ENCODE measurements at places on chromosomes 12 and 14.

- no peak for DNase-seq
Observed at GRCh38 chr14:56862836-56863235, 52.6 kb upstream of the OTX2 start.

GRCh38 chr14:35807131-35807961 lies 1.7 kb downstream of the RALGAPA1 start:
- no peak for DNase-seq

- DNase-seq: no peak
Observed at GRCh38 chr12:104142543-104142942, 4.5 kb upstream of the NFYB start.

GRCh38 chr12:67986632-67987031 lies 2.6 kb upstream of the IFNG-AS1 start:
- no peak for DNase-seq

- no peak for DNase-seq
Observed at GRCh38 chr12:124049451-124050094, 76.6 kb downstream of the ZNF664 start.

DNA sequence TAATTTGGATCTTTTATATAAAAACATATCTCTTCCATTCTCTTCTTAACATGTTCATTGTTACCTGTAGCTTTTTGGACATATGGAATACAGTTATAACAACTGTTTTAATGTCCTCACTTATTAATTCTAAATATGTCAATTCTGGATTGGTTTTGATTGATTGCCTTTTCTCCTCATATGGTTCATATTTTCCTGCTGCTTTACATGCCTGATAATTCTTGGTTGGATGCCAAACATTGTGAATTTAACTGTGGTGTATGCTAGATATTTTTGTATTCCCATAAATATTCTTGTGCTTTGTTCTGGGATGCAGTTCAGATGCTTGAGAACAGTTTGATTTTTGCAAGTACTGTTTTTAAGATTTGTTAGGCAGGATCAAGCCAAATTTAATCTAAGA lies 10.8 kb downstream of the C14orf132 start:
- DNase-seq: no peak

DNA sequence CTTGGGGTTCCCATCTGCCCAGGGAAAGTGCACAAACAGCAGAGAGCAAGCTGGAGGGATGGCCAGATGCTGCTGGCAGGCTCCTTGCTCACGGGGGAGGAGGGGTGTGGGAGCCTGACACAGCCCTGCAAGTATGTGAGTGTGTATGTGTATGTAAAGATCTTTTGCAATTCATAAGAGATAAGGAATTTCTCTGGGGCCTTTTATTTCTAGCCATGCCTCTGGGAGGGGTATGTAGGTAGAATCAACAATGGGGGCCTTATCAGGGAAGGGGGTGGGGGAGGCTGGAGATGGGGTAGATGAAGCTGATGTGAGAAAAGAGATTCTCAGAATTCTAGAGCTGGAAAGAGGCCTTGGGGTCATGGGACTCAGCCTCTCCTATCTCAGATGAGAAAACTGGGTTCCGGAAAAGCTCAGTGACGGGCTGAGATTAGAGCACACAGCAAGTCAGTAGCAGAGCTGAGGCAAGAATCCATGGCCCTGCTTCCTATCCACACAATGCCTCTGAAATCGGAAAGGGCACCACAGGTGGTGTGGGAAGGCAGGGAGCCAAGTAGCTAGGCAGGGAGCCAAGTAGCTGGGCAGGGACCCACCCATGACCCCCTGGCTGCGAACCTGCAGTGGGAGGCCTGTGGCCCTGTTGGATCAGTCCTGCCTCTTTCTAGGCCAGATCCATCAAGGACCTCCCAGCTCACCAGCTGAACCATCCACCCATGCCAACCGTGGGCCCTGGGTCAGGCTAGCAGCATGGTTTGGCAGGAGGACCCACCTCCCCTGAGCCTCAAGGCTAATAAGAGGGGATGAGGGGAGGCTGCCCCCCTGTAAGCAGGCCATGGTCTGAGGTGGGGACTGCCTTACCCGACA lies 54.7 kb downstream of the PLEKHG3 start:
- peak; percentile 88 for DNase-seq

DNA sequence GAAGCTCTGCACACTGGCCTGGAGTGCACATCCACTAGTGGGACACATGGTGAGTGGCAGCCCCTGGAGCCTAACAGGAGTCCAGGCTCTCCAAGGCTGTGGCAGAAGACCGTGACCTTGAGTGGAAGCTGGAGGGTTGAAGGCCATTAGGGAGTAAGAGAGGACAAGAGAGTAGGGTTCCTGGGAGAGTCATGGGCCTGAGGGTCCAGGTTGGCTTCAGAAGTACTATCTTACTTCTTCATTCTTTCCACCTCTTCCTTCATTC lies 406 bp downstream of the IL23A start:
- no peak for DNase-seq

DNA sequence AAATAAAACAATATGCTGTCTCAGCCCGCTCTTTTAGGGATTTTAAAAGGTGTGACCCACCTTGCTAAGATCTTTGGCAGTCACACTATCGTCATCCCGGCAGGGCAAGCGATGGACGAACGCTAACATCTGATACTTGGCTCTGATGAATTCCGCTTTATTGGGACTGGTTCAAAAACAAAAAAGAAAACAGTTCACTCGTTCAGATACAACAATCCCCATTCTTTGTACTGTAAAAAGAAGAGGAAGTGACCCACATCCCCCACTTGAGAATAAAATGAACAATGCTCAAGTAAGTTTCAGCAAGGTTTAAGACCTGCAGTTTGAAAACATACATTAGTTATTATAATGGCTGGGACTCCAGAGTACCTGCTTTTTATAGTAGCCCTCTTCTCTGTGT lies 7.3 kb downstream of the GIT2 start:
- DNase-seq: no peak

DNA sequence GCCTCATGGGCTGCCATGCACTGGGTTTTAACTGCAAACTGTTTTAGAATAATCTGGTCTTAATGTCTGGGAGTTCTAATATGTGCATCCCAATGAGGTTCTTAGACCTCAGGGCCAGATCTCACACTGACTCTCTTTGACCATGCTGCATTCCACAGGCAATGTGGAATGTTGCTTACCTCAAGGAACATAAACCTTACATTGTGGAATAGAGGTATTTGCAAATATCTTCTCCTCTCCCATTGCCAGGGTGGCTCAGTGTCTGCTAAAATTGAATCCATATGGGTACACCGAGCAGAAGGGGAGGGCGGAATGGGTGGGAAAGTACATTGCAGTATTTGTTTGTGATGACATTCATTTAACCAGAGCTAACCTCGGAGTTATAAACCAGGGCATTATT lies 78.6 kb downstream of the CHST11 start:
- peak; percentile 47 for DNase-seq

- no peak for DNase-seq
Observed at GRCh38 chr12:98485792-98486340, 29.5 kb upstream of the TMPO start.

- no peak for DNase-seq
Observed at GRCh38 chr12:6056406-6057240, 67.8 kb downstream of the VWF start.

DNA sequence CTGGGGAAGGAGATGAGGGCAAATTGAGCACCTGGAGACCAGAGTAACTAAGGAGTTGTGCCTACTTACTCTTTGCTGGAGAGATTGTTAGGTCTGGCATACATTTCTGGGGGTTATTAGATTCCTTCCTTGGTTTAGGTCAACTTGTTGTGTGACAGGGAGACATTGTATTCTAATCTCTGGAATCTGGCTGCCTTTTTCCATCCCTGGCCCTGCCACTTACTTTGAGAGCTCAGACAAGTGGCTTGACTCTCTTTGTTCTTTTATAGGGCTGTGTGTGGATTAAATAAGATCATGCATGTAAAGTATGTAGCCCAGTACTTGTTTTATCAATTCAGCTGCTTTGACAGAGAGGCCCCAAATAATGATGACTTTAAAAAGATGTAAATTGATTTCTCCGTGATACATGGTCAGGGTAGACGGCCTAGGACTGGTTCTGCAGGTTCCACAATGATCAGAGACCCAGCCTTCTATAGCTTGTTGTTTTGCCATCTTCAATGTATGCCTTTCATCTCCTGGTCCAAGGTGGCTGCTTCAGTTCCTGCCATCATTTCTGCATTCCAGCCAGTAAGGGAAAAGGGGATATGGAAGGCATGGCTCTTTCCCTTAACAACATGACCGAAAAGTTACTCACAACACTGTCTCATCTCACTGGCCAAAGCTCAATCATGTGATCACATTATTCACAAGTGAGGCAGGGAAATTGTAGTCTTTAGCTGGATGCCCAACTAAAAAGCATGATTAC lies 72.6 kb downstream of the CHST11 start:
- no peak for DNase-seq

DNA sequence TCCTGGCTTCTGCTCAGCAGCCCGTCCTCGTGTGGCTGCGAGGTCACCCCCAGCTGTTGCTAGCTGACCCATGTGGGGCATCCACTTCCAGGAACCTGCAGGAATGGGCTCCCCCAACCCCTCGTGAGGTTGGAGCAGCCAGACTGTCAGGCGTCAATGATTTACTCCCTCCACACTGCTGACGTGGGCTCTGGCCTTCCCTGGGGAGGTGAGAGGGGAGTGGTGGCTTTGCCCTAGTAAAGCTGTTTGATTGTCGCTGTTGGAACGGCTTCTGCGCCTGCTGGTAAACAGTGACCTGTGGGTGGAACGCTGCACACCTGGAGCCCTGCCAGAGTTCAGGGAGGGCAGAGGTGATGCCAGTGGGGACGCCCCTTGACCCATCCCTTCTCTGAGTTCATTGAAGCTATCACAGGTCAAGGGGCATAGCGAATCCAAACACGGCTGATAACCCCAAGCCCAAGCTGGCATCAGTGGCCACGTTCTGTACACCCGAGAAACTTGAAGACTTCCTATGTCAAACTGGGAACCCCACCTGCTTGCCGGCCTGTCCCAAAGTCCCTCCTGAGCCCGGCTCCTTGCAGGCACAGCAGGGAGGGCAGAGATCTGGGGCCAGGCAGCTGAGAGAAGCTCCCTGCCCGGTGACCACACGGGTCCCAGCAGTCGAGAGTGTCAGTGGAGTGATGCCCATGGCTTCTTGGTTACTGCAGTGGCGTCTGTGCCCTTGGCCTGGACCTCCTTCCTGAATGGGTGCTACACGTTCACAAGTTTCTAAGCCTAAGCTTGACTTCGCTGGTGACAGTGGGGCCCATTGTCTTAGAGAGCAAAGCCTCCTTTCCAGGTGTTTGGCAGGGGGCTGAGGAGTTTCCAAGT lies 2.7 kb downstream of the ASPG start:
- no peak for DNase-seq

- no peak for DNase-seq
Observed at GRCh38 chr14:32009221-32009975, 67.7 kb upstream of the ARHGAP5 start.
